ENCODE measurements at places on chromosomes 11 and 22. TPM values are rescaled to one million over a fixed set of nuclear protein-coding genes. Genes with fewer than 3 reads are reported as not detected.

Gene TMPRSS6
- not detected for total RNA-seq

- no peak for DNase-seq
These were observed 149.2 kb downstream of the MIAT start for GRCh38 chr22:26806445-26807175.

- no peak for DNase-seq
These were observed 65.6 kb upstream of the SESN3 start for GRCh38 chr11:95296621-95297025.

DNA sequence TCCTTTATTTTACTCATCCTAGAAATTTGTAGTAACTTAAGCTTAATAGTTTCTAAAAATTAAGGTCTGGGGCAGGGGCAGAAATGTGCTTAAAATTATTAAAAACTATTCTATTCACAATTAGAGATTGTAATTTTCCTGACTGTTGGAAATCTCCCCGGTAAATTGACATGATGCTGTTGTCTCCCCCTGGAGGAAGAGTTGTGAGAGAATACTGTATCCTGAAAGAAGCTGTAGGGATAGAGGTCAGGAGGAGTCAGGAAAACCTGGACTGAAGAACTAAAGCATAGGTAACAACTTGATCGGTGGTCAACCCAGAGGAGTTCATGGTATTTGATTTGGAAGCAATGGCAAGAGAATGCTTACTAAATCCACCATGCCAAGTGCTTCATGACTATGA, 16.2 kb upstream of the ESAM start:
- no peak for DNase-seq

- no peak for DNase-seq
These were observed 59.2 kb upstream of the PRODH start for GRCh38 chr22:18995327-18995711.

- DNase-seq: peak; percentile 52
These were observed 2.6 kb upstream of the ATG2A start for GRCh38 chr11:64919627-64920026.

DNA sequence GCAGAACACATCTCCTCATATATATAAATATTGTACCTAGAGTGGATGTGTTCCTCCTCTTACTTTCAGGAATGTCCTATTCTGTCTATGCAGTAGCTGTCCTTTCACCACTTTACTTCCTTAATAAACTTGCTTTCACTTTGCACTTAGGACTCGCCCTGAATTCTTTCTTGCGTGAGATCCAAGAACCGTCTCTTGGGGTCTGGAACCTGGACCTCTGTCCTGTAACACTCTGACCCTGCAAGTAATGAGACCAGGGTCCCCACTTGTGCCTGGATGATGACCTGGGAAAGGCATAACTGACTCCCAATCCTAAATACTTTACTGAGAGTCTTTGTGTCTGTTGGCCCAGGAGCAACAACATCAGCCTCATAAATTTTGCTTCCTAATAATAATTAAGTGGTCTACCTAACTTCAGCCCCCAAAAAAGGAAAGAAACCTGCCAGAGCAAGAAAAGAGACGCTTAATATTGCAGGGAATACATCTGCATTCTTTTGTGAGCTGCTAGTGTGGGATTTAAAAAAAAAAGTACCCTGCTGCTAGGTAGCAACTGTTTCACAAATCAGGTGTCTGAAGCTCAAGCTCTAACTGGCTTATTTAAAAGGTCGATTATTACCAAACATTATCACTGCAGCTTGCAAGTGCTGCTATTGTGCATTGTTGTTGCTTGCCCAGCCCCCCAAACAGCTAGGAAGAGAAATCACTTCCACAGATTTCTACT, 69.3 kb downstream of the FAM168A start:
- no peak for DNase-seq

- DNase-seq: no peak
These were observed 498.8 kb downstream of the TMEM135 start for GRCh38 chr11:87536565-87536964.
